ENCODE measurements at places on chromosomes 12 and 14.

- no peak for DNase-seq
Measured at GRCh38 chr12:5944688-5945070, 380 bp downstream of the ANO2 start.

GRCh38 chr12:114371250-114371649 lies 34.7 kb downstream of the TBX5 start:
- no peak for DNase-seq

- DNase-seq: no peak
Measured at GRCh38 chr12:3189282-3189681, 112.1 kb downstream of the TSPAN9 start.

DNA sequence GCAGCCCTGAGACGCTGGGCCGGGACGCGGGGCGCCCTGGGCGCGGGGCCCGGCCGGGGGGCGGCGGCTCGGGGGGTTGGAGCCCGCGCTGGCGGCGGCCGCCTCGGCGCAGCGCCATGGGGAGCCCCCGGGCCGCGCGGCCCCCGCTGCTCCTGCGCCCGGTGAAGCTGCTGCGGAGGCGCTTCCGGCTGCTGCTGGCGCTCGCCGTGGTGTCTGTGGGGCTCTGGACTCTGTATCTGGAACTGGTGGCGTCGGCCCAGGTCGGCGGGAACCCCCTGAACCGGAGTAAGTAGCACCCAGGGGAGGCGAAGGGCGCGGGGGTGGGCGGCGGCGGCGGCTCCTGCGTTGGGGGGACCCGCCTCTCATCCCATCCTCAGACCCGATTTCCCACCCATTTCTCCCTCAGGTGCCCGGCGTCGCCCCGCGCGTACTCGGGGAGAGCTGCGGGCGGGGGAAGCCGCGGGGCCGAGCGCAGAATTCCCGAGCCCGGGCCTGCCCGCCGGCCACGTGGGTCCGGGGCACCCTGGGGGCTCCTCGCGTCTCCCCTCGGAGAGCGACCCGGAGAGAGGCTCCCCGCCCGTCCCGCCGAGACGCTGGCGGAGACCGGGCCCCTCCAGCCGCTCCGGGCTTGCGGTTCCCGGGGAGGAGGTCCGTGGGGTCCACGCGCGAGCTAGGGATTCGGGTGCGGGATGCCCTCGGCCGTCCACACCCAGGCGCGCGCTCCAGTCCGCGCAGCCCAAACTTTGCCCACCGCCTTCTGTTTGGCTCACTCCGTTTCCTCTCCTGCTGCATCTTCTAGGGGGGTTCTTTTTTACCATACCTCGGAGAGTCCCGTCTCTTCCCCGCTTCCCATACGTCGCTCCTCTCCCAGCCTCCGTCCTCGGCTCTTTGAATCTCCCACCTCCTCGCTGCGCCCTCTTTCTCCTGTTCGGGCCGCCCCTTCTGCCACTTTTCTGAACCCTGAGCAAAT lies 807 bp downstream of the B4GALNT3 start:
- DNase-seq: no peak

- no peak for DNase-seq
Measured at GRCh38 chr12:116087399-116087798, 190.1 kb downstream of the MED13L start.

- no peak for DNase-seq
Measured at GRCh38 chr12:94699801-94700200, 49.4 kb upstream of the TMCC3 start.

DNA sequence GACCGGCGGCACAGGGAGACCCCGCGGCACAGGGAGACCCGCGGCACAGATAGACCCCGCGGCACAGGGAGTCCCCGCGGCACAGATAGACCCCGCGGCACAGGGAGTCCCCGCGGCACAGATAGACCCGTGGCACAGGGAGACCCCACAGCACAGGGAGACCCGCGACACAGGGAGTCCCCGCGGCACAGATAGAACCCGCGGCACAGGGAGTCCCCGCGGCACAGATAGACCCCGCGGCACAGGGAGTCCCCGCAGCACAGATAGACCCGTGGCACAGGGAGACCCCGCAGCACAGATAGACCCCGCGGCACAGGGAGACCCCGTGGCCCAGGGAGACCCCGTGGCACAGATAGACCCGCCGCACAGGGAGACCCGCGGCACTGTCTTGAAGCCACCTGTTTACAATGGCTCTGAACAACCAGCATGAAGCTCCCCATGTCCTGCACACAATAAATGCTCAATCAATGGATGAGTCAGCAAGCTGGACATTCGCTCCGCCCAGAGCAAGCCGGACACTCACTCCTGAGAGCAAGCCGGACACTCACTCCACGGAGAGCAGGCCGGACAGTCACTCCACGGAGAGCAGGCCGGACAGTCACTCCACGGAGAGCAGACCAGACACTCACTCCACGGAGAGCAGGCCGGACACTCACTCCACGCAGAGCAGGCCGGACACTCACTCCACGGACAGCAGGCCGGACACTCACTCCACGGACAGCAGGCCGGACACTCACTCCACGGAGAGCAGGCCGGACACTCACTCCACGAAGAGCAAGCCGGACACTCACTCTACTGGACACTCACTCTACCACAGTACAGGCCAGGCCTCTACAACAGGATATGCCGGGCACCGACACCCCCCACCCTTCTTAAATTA lies 121.9 kb downstream of the RFLNA start:
- DNase-seq: no peak

- no peak for DNase-seq
Measured at GRCh38 chr14:45253754-45254310, 830 bp upstream of the MIS18BP1 start.

DNA sequence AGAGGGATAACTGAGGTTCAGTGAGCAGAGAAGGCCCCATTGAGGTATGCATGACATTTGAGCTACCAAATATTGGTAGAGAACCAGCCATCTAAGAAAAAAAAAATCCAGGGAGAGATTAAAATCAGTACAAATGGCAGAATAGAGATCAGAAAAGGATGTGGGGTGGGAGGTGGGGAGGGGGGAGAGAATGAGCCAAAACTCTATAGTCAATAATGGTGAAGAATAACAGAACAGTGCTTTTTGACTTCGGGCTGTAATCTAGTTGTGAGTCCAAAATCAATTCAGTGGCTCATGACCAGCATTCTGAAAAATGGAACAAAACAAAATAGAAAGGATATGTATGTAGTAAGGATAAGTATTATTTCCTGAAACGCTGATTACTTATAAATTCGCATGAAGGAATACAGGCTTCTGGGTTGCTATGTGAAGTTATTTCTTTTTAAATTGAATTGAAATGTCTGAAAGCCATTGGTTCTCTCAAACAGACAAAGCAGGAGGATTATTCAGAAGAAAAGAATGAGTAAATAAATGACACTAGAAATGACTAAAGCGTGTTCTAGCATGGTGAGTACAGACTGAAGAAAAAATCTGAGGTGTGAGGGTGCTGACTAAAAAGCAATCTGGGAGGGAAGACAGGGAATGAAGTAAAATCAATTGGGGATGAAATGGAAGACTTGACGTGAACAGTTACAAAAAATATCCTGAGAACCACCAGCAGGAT lies 72.4 kb downstream of the ATP2B1 start:
- DNase-seq: peak; percentile 20

- DNase-seq: no peak
Measured at GRCh38 chr14:34387974-34388516, 74.0 kb downstream of the SPTSSA start.

DNA sequence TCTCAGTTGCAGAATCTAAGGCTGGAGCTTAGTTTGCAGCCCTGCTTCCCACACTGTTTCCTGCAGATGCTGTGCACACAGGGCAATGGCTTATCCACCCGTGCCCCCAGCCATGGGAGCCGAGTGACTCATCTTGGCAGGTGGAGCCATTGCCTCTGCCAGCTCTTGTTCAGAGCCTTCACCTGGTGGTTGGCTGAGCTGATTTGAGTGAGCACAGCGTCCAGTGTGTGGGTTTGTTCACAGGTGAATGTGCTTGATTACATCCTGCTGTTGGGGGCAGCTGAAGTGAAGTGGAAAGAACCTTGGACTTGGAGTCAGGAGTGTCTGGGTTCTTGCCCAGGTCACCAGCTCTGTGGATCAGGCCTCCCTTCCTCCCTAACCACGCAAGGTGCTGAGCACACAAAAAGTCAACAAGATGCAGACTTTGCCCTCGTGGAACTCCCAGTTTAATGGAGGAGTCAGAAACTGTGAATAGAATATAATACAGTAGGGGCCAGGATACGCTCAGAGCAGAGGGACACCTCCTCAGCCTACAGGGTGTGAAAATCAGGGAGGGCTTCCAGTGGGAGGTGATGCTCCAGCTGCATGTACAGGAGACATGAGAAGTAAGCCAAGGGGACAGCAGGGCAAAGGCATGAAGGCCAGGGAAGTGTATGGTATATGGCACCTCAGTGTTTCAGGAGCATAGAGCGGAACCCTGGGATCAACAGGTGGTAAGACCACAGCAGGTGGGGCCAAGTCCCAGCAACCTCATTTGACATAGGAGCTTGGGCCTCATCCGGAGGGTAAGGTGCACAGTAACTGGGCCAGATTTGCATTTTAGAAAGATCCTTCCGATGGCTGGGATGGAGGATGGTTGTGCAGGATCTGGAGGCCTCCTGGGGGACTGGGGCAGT lies 22.8 kb downstream of the JDP2 start:
- DNase-seq: no peak

- DNase-seq: no peak
Measured at GRCh38 chr14:88985654-88986053, 161.2 kb downstream of the TTC8 start.

GRCh38 chr12:112131686-112132085 lies 6.3 kb downstream of the TRAFD1 start:
- no peak for DNase-seq

DNA sequence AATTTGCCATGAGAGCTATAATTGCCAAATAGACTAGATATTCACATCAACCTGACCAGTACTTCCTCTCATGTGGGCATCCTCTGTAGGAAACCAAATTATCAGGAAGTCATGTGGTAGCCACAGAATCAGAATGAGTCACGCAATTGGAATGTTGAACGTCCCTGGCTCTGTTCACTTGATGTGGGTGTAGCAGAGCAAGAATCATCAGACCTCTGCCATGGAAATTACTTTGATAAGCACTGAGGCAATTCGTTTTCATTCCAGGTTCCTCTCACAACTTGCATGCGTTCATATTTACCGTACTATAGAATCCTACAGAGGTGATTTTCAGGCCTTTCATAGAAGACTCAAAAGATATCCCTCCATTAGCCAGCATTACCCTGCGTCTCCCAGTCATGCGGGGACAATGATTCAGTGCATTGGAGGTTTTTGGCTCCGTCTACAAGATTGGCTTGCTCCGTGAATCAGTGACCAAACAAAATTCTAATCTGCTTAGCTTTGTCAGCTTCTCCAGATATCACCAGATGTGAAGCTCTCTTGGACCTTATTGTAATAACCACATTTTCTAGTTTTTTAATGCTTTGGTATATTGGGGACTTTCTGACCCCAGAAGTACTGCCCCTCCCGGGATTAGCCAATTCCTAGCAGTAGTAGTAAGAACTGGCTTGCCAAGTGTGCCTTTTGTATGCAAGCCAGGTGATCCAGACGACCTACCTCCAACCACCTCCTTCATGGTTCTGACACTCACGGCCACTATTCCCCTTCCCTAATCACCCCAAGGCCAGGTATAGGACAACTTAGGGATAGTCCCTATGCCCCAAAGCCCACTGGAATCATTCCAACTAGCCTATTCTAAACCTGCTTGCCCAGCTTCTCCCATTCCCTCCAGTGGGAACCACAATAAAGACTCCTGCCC lies 133.4 kb downstream of the KICS2 start:
- peak; percentile 100 for DNase-seq

GRCh38 chr12:4027412-4027811 lies 154.2 kb upstream of the PARP11 start:
- DNase-seq: no peak

DNA sequence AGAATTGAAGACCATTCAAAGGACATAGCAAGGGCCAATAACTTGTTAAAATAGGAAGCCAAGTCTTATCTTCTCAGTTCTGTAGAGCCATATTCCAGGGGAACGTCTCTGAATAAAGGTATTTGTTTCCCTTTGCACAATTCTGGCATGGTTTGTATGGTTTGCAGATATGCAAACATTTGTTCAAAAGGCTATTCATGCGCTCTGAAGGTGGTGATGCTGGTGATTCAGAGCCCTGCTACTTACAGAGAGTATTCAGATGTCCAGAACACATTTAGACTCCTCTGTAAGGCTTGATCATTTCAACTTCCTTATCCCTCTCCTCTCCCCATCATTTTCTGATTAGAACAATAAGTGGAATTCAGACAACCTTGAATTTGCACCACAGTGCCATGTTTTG lies 35.9 kb downstream of the SLC4A8 start:
- no peak for DNase-seq

GRCh38 chr14:36096090-36096489 lies 80.4 kb downstream of the PTCSC3 start:
- DNase-seq: peak; percentile 57

GRCh38 chr14:72352012-72352411 lies 419.8 kb downstream of the RGS6 start:
- DNase-seq: no peak

DNA sequence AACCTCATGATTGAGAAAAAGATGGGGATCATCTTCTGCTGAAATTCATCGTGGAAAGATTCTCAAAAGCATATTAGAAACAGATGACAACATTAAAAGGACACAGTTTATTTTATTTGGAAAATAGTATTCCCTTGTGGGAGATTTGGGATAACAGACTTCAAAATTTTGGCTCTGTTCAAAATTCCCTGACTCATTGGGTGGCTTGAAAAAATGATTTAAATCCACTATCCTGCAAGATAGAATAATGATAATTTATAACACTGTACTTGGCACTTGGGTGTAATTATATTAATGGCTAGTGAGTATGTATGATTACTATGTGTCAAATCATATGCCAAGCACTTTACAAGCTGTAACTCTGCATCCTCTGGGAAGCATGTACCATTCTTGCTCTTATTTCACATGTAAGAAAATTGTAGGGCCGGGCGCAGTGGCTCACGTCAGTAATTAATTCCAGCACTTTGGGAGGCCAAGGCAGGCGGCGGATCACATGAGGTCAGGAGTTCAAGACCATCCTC lies 128.8 kb downstream of the LMNTD1 start:
- no peak for DNase-seq

- no peak for DNase-seq
Measured at GRCh38 chr12:123937707-123938591, 34.7 kb downstream of the CCDC92 start.
